Endothelial cell of umbilical vein (primary cell): ENCODE measurements at places on chromosomes 12 and 14. TPM values are rescaled to one million over a fixed set of nuclear protein-coding genes. Genes with fewer than 3 reads are reported as not detected.

GRCh38 chr12:28253161-28253641 is 62.9 kb downstream of the CCDC91 start:
- DNase-seq: no peak

DNA sequence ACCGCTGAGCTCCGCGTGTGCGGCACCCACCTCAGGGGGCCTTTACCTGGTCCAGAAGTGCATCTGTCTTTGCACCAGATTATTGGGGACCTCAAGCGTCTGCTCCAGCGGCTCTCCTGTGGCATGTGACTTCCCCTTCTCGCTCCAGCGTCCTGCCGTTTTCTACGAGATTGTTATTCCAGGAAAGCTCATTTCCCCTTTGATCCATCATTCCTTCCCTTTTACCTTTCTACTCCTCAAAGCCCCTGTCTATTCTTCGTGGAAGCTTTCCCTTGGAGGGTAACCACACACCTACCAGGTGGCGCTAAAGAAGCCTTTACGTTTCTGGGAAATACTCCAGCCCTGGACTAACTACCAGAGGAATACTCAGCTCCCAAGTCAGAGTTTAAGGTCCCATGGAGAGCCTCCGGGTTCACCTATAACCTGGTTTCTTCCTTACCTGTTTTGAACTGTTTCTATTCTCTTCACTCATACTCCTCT is 1.5 kb downstream of the FKBP4 start:
- no peak for DNase-seq

- no peak for DNase-seq
Measured at GRCh38 chr12:14577344-14577743, 9.7 kb upstream of the PLBD1 start.

DNA sequence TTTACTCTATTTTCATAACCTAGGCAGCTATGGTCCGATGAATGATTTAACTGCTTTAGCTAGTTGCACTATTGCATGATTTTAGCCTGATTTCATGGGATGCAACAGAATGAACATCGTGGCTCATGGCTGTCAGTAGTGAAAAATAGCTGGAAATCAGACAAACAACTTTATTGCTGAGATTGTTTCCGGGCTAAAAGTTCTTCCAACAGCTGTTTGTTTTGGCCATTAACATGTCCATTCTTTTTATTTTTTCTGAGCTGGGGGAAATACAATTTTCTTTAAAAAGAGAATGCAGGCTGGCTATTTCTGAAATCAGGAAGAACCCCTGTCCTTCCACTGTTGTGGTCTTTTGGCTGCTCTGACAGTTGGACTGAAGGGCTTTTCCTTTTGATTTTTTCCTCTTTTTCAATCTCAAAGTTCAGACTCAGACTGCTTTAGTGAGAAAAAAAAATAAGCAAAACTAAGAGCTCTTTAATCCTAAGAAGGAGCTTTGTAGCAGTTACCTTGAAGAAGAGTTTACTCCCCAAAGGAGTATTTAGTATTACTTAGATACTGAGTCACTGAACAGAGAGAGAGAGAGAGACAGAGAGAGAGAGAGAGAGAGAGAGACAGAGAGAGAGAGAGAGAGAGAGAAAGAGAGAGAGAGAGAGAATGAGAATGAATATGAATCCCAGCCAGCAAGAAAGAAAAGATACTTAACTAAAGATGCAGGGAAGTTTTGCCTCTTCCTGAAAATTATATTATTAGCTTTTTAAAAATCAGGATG is at the start of gene NAV3:
TSS of gene NAV3 (plus strand) at position 312 of the 769 bp plus-strand sequence. CDS start 568 bp downstream, outside the sequence.
- peak; percentile 97 for DNase-seq

DNA sequence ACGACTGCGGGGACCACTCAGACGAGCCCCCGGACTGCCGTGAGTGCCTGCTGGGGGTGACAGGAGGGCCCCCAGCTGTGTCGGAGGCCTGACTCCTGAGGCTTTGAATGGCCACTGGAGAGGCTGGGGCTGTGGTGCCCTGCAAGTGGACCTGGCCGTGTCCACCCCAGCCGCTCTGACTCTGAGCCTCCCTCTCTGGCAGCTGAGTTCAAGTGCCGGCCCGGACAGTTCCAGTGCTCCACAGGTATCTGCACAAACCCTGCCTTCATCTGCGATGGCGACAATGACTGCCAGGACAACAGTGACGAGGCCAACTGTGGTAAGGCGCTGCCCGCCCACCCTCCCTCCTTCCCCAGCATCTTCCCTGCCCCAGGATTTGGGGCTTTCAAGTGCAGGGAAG is 16.1 kb upstream of the NXPH4 start:
- no peak for DNase-seq

GRCh38 chr14:31819281-31819680 is 257.8 kb upstream of the ARHGAP5 start:
- no peak for DNase-seq

Gene BTG1
- polyA plus RNA-seq: 42.8 and 45.5 TPM in 2 replicates

DNA sequence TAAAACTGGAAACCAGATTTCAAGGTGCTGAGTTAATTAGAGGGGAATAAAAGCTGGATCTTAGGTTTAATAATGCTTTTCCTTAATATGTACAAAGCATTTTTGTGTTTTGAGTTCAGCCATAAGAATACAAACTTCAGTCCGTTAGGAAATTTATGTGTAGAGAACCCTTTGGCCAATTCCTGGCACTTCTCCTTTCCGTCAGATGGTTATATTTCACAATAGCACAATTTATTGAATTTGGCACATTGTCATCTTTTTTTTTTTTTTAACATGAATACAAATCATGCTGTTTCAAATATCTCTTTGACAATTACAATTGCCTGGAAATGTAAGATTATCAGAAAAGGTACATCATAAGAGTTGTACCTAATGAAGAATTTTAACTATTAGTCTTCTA is 56.2 kb upstream of the DDHD1 start:
- peak; percentile 54 for DNase-seq

GRCh38 chr14:35247777-35248475 is 44.3 kb upstream of the PSMA6 start:
- DNase-seq: no peak

Gene SLC25A47
- polyA plus RNA-seq: not detected in 2 replicates

Gene RILPL1
- polyA plus RNA-seq: 34.3 and 38.4 TPM in 2 replicates

Gene SLC38A4
- polyA plus RNA-seq: 0.19 and 0.36 TPM in 2 replicates

Gene TAS2R9
- polyA plus RNA-seq: not detected in 2 replicates

- no peak for DNase-seq
Measured at GRCh38 chr14:84351646-84352045, 1178.3 kb upstream of the FLRT2 start.

GRCh38 chr12:78864870-78865463 is 393 bp downstream of the SYT1 start:
- DNase-seq: no peak

DNA sequence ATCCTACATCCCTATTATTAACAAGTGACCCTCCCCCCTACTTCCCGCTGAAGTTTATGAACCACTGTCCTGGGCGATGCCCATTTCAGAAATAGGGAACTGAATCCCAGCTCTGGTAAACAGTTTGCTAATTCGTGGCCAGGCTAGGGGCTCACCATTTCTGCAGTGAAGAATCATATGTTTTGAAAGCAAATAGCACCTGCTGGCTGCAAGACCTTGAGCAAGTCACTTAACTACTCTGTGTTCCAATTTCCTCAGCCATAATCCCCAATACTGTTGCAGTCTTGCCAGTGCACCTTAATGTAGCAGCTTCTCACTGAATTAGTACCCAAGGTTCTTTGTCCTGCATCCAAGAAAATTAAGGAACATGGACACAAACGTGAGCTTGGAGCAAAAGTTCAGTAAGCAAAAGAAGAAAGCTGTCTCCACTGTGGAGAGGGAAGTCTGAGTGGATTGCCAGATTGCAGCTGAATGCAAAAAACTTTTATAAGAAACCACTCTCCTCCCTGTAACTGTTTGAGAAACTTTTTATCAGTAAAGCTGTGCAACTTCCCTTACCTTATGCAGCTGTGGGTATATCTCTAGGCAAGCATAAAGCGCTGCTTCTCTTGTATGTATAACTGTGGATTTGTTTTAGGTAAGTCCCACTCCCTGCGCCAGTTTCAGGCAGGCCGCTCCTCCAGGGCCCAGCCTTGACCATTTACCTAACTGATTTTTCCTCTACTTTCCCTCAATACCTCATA is 824 bp downstream of the OAS1 start:
- no peak for DNase-seq

DNA sequence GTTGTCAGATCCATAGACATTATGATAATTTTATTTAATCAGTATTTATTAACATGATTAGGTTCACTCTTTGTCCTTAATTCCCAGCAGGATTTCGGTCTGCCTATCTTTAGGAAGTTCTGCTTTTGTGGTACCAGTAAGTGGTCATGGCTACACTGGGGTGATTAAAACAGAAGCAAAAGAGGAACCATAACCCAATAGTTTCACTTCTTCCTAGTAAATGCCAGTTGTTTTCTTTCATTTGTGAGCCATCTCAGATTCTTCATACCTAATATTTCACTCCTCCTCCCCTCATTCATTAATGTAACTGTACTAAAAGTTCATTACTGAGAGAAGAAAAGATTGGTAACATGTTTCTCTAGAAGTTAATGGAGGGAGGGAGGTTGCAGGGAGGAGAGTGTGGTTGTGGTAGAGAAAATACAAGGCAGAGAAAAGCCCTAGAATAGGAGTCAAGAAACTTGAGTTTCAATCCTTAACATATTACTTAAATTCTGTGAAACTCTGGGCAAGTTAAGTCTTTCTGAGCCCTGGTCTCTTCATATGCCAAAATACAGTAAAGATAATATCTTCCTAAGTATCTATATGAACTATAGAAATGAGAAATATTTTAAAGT is 101.2 kb downstream of the PEBP1 start:
- no peak for DNase-seq

- DNase-seq: no peak
Measured at GRCh38 chr12:107461222-107461975, 224.2 kb upstream of the PWP1 start.

DNA sequence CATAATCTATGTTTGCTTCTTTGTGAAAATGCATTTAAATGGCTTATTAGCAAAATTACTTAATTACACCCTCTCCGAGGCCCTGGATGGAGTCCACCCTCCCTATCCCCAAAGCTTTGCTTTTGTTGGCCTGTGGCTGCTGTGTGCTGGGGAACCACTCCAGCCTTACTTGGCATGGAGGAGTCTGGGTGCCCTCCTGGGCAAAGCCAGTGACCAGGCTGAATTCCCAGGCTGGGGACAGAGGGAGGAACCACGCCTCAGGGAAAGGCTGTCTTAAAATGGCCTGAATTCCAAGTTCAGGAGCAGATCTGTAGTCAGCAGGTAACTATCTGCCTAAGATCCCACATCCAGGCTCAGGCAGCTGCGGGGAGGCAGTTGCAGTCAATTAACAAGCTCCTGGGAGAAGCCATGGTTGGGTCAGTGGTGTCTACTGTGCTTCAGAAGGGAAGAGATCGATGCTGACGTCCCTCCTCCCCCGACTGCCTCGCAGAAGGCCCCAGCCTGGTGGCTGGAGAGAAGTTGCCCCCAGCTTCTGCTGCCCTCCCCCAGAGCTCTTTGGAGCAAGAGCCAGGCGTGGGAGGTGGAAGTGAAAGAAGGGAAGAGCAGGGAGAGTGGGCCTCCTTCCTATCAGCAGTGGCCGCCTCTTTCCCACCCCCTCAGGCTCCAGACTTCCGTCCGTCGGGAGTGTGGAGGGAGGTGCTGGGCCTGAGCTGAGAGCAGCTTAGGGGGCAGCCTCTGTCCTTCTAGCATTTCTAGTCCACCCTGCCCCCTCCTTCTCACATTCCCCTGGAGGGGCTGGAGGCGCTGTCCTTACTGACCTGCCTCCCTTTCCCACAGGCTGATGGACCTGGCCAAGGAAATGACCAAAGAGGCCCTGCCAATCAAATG is 11.3 kb downstream of the VASH1 start:
- peak; percentile 95 for DNase-seq

DNA sequence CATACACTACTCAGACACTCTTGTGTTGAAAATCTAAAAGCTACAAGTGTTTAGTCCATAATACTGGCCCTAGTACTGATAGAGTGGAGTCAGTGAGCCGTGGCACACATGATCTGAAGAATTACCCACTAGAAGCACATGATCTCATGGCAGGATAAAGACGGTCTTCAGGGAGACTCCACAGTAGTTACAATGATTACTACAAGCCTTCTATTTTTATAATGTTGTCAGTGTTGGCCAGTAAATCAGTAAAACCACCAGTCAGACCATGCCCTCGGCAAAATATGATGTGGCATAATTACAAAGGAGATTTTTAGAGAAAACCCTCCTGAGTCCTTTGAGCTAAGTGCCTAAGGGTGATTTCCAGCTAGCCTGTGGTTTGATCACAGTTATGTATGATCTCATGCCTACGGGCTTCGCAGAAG is 114.9 kb downstream of the PDZRN4 start:
- no peak for DNase-seq

DNA sequence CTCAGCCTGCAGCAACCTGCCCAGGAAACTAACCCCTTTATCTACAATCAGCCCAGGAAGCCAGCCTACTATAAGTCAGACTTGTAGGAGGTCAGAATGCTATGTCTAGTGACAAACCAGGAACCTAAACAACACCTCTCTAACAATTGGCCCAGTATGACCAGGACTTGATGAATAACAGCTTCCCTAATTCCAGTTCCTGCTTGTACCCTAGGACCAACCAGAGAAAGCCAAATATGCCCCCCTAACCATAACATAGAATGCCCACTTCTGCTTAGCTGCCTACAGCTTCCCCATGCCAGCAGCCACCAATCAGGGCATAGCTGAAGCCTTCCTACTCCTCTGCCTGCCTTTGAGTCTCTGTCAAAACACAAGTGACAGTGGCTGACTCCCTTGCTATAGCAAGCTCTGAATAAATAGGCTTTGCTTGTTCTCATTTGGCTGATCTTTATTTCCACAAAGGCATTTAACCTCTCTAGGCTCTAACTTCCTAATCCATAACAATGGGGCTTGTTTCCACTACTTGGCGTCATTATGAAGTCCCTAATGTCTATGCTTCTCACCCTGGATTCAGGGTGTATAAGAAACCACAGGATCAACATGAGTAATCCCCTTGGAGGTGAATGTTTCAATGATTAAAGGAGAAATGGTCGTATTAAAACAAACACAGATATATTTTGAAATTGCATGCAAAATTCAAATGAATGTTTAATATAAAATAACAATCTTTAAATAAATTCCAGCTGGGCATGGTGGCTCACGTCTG is 220.2 kb downstream of the ANO6 start:
- peak; percentile 43 for DNase-seq

Gene PPFIA2
- not detected in 2 replicates for polyA plus RNA-seq

Gene ATN1
- polyA plus RNA-seq: 46.4 and 47.1 TPM in 2 replicates

DNA sequence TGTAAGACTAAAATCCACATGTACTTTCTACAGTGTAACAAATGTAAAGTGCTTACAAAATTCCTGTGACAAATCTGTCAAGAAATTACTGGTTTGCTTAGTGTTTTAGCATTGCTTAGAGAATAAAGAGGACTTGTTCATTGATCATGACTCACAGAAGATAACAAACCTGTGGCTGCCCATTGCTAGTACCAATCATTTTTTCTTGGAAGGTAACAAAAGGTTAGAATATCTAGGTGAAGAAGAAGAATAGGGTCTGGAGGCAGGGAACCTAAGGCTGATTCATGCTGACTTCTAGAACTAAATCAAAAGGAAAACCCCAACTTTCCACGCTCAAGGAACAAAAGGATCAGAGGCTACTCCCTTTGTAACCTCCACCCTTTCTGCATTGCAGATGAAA is 232.7 kb upstream of the ABCD2 start:
- no peak for DNase-seq
